GM12864 (cell line): ENCODE measurements at places on chromosomes 4 and X.

- DNase-seq, result no peak
These were observed 21.2 kb downstream of the DOK7 start for GRCh38 chr4:3484057-3484973.

GRCh38 chr4:38065176-38065575 is 105.0 kb downstream of the PTTG2 start:
- DNase-seq, result no peak

GRCh38 chr4:6153874-6154273 is 46.5 kb downstream of the JAKMIP1 start:
- DNase-seq, result no peak

GRCh38 chr4:138800421-138800820 is 215.2 kb upstream of the NOCT start:
- DNase-seq, result no peak

DNA sequence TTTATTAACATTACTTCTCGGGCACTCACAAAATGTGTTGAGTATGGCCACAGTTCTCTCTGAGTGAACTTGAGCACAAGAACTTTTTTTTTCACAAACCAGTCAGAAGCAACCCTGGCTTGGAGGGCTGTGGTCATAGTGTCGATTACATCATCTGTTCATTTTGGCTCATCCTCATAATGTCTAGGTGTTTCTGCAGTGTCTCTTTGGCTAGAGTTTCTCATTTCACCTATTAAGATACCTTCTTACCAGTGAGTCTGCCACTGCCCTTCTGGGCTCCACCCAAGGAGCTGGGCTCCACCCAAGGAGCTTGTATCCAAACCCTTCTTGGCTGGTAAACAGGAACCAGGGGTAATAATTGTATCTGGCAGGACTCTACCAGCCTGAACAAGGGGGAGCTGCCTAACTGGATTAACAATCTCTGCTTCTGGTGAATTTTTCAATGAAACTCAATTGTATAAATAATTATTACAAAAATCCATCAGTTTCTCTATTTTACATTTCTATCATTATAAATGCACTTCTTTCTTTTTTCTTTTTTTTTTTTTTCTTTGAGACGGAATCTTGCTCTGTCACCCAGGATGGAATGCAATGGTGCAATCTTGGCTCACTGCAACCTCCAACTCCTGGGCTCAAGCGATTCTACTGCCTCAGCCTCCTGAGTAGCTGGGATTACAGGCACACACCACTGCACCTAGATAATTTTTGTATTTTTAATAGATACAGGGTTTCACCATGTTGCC is 667.7 kb upstream of the SLIT2 start:
- no peak for DNase-seq

DNA sequence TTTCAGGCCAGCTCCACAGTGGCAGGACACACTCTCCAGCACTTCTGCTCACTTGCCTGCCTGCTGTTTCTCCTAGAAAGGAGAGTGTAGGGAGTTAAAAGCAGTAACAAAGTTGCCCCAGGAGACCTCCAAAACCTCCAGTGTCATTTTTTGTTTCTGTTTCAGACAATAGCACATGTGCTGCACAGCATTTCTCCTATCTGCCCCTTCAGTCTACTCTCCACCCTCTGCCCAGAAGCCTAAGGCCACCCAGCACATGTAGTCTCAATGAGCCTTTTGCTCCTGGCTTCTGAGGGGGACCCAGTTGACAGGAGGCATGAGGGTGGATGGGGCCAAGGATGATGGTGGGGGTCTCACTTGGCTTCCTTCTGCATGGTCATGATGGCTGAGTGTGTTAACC is 329.6 kb upstream of the CLNK start:
- DNase-seq, result no peak

DNA sequence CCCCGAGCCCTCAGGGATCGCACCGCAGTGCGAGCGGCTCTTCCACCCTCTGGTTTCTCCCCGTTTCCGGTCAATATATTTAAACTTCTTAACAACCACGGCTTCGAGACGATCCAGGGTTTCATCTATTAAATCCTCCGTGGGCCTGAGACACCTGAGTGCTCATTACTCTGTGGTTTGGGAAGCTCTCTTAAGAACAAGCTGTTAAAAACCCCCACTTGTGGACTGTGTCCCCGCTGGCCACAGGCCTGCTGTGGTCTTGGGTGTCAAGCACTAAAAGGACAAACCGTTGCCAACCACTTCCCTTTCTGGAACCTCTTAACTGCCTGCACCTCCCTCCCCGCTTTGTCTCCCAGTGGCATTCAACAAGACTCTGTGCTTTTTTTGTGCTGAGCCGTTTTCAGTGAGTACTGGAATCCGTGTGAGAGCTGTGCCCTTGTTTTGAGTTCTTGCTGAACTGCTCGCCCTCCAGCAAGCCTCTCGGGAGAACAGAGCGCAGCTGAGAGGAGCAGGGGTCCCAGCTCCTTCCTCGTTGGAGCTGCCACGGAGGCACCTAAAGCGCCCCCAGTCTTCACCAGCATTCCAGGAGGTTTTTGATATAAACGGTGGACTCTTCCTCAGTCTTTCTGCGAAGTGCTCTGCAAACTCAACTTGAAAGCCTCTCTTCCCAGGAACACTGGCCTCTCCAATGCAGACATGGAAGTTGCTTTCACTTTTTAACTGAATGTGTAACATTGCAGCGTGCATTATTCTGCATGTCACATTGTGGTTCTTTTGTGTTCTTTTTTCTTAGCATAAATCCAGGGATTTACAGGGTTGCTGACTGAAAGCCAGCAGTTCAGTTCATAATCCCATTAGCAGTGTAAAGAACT is 691 bp upstream of the IGFBP7 start:
- DNase-seq, result no peak

GRCh38 chr4:13918110-13918509 is 290.6 kb upstream of the BOD1L1 start:
- no peak for DNase-seq

GRCh38 chr4:113480109-113480508 is 281.4 kb downstream of the CAMK2D start:
- no peak for DNase-seq

GRCh38 chrX:151393514-151393913 is 3.5 kb upstream of the VMA21 start:
- DNase-seq, result peak; percentile 4

DNA sequence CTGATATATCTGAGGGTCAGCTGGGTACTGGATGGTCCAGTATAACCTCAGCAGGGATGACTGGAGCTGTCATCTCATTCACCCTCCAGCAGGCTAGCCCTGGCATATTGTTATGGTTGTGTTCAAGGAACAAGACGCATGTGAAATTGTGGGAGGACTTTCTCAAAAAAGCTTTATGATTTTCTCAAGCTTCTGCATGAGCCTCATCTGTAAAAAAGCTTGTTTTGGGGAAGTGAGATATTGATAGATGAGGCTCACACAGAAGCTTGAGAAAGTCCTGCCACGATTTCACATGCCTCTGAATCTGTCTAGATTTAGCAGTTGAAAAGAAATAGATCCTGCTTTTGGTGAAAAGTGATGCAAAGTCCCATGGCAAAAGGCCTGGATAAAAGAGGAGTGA is 93.4 kb downstream of the SPCS3 start:
- DNase-seq, result peak; percentile 18

- DNase-seq, result no peak
These were observed 13.0 kb downstream of the PNMA6E start for GRCh38 chrX:153387987-153388721.

GRCh38 chr4:188162698-188163097 is 23.5 kb downstream of the TRIML1 start:
- DNase-seq, result no peak

GRCh38 chr4:117135634-117136354 is 50.4 kb upstream of the TRAM1L1 start:
- DNase-seq, result no peak

DNA sequence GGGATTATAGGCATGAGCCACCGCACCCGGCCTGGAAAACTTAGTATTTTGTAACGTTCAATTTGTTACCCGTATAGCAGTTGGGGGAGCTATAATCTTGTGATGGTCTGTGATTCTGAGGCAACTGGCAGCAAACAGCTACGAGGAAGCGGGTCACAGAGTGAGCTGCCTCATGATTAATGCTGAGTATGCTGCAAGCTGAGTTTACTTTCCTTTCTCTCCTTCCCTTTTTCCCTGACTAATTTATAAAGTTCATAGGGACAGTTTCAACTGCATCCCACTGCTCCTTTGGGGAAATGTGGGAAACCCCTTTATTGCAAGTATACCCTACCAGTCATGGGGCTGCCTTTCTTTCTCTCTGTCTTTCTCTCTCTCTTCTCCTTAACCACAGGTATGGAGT is 17.7 kb upstream of the ELOVL6 start:
- no peak for DNase-seq

DNA sequence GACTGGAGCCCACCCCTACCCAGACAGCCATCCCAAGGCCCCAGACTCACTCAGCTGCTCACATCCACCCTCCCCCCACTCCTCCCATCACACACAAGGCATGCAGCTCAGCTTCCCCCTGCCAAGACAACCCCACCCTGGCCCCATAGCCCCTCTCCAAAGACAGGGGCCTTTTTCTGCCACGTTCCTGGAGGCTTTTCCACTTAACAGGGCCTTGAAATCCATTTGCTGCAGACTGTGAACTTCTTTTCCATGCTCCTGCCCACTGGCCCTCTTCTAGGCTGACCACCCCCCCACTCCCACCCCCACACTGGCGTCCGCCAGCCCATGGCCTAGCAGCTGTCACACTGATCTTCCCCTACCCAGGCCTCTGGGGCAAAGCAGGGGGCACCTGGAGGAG is 76.0 kb downstream of the PJA1 start:
- no peak for DNase-seq

- no peak for DNase-seq
These were observed 126.6 kb downstream of the PPP4R3C start for GRCh38 chrX:27336466-27337091.

DNA sequence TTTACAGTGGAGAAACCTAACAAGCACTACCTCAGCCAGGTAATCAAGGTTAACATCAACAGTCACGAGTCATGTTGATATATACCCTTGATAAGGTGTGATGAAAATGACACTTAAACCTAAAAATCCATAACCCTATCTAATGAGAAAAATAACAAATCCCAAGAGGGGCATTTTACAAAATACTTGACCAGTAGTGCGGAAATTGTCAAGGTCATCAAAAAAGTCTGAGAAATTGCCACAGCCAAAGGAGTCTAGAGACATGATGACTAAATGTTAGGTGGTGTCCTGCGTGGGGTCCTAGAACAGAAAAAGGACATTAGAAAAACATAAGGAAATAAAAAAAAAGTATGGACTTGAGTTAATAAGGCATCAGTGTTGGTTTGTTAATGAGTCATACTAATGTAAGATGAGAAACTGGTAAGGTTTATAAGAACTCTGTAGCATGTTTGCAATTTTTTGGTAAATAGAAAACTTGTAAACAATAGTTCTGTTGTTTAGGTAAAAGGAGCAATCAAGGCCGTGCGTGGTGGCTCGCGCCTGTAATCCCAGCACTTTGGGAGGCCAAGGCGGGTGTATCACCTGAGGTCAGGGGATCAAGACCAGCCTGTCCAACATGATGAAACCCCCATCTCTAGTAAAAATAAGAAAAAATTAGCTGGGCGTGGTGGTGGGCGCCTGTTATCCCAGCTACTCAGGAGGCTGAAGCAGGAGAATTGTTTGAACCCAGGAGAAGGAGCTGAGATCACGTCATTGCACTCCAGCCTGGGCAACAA is 2.9 kb downstream of the RPL36A start:
- DNase-seq, result no peak

GRCh38 chr4:4948370-4948769 is 70.9 kb downstream of the CYTL1 start:
- DNase-seq, result no peak
